ENCODE measurements at places on chromosomes 11 and 22. TPM values are rescaled to one million over a fixed set of nuclear protein-coding genes. Genes with fewer than 3 reads are reported as not detected.

Gene OR51B5
- total RNA-seq: not detected

Gene C11orf16
- not detected for total RNA-seq

Gene OR8G1
- total RNA-seq: not detected

Gene DMC1
- not detected for total RNA-seq

Gene SLC17A6
- total RNA-seq: not detected

DNA sequence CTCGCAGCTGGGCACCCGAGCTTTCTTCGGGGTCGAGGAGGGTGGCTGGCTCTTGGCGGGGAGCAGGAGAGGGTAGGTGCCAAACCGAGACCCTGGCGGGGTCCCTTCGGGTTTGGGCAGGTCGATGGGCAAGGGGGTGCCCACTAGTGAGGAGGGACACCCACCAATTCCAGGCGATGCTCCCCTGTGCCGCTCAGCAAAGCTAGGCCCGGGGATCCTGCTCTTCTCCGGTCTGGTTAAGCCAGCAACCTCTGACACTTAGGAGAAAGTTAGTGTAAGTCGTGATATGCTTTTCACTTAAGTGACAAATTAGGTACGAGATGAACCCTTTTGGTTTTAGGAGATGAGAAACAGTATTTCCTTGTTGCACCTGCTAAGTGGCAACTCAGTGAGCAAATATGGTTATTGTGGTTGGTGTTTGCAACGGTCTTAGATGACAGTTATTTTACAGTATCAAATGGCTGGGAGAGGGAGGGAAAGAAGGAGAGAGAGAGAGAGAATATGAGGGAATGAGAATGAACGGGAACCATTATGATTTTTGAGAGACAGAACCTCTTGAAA, 565 bp downstream of the NUCB2 start:
- H3K27ac ChIP-seq: peak overlapping the region; percentile 80
- H3K36me3 ChIP-seq: 0 out of 2 replicates have a peak, but pooled peaks cover 2% of the 10 kb centered on the region
- peak overlapping the region; percentile 75 for H3K4me3 ChIP-seq
- no peak for DNase-seq
- H3K4me1 ChIP-seq: peaks cover 10% of the 10 kb centered on the region

DNA sequence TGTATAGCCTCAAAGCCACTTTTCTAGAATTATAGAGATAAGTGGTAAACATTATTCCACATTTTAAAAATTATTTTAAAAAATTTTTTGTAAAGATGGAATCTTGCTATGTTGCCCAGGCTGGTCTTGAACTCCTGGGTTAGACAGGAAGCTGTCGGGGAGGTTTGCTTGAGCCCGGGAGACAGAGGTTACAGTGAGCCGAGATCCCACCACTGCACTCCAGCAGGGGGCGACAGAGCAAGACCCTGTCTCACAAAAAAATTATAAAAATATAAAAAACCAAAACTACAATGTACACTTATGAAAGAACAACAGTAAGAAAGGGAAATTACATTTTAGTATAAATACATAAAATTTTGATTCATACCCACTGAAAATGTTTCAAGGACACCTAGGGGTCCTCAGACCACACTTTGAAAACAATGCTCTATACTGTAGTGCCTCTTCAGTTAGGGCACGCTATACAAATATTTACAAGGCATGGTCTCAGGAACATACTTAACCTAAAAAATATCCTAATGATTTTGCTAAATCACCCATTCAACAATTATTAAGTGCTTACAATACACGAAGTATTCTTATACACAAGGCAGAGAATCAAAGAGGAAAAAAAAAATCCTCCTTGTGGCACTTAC, 111.2 kb downstream of the MRTFA start:
- no peak overlapping the region for H3K4me3 ChIP-seq
- DNase-seq: peak; percentile 63

- DNase-seq: no peak
- H3K36me3 ChIP-seq: no peaks in the 10 kb centered on the region
- H3K4me1 ChIP-seq: no peaks in the 10 kb centered on the region
- H3K27ac ChIP-seq: no peak overlapping the region
- H3K27me3 ChIP-seq: peaks cover 13% of the 10 kb centered on the region
- H3K4me3 ChIP-seq: no peak overlapping the region
These were observed 18.2 kb downstream of the KCTD17 start for GRCh38 chr22:37069719-37070118.

- H3K27ac ChIP-seq: no peak overlapping the region
- no peak for DNase-seq
- no peaks in the 10 kb centered on the region for H3K36me3 ChIP-seq
- H3K4me3 ChIP-seq: no peak overlapping the region
- peaks cover 8% of the 10 kb centered on the region for H3K4me1 ChIP-seq
These were observed 7.4 kb upstream of the IFITM3 start for GRCh38 chr11:328012-328411.

DNA sequence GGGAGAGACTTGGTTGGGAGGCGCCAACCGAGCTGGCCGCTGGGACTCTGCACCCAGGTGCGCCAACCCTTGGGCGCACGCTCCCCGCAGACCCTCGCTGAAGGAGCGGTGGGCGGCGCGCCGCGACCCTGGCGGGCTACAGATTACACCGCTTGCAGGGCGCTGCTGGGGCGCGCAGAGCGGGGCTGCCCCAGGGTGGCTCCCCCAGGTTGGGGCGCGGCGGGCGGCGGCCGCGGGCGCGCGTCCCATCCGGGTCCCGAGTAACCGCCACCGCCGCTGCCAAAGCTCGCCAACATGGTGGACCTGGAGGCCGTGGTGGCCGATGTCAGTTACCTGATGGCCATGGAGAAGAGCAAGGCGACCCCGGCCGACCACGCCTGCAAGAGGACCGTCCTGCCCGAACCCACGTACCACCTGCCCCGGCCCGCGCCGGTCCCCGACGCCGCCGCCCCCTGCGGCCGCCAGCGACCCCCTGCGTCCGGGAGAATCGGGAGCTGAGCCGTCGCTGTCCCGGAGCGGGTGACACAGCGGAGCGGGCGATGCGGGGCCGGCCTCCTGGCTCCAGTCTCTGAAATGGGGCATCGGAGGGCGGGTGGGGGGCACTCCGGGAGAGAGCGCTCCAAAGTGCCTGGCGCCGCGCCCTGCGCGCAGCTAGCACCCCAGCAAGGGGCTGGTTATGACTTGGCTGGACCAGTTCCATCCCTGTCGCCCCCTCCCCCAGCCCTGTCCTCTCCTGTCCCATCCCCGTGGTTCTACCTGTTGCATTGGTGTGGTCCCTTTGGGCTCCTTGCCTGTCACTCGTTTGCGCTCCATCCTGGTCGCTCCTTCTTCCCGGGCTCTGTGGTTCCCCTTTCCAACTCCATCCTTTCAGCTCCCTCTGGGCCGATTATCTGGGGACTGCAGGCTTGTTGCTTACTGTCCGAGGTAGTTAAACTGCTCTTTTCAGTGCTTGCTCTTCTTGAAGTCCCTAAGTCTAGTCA, 143.3 kb upstream of the GRK3 start:
- no peak overlapping the region for H3K4me3 ChIP-seq
- no peak overlapping the region for H3K27ac ChIP-seq
- DNase-seq: no peak
- no peaks in the 10 kb centered on the region for H3K4me1 ChIP-seq
- H3K36me3 ChIP-seq: no peaks in the 10 kb centered on the region
- peaks cover 65% of the 10 kb centered on the region for H3K27me3 ChIP-seq

- peaks cover 26% of the 10 kb centered on the region for H3K27me3 ChIP-seq
- H3K4me3 ChIP-seq: no peak overlapping the region
- DNase-seq: no peak
- H3K36me3 ChIP-seq: no peaks in the 10 kb centered on the region
- no peaks in the 10 kb centered on the region for H3K4me1 ChIP-seq
- H3K27ac ChIP-seq: no peak overlapping the region
These were observed 27.2 kb downstream of the CSF2RB start for GRCh38 chr22:36940676-36941075.

GRCh38 chr11:17933708-17934107, 79.1 kb downstream of the SERGEF start:
- H3K4me1 ChIP-seq: no peaks in the 10 kb centered on the region
- H3K27ac ChIP-seq: no peak overlapping the region
- H3K27me3 ChIP-seq: no peaks in the 10 kb centered on the region
- H3K4me3 ChIP-seq: no peak overlapping the region
- no peaks in the 10 kb centered on the region for H3K36me3 ChIP-seq
- no peak for DNase-seq

DNA sequence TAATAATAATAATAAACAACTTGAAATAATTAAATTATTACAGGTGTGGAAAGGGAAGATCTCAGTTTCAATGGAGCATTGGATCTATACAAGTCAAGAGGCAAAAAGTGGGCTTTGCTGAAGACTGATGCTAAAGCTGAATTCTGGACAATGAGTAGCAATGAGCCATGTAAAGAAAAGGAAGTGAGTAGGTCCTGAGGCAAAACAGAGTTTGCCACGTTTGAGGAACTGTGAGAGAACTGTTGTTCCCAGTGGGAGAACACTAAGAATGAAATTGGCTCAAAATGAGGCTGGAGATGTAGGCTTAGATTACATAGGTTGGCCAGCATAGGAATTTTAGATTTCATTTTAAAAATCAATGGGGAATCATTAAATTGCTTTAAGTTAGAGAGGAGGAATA, 33.9 kb upstream of the TEAD1 start:
- H3K4me3 ChIP-seq: no peak overlapping the region
- no peaks in the 10 kb centered on the region for H3K4me1 ChIP-seq
- no peaks in the 10 kb centered on the region for H3K36me3 ChIP-seq
- DNase-seq: no peak
- no peaks in the 10 kb centered on the region for H3K27me3 ChIP-seq

- no peak for DNase-seq
- no peaks in the 10 kb centered on the region for H3K27me3 ChIP-seq
- peaks cover 10% of the 10 kb centered on the region for H3K4me1 ChIP-seq
These were observed 10.4 kb downstream of the GP1BB start for GRCh38 chr22:19733755-19734154.

DNA sequence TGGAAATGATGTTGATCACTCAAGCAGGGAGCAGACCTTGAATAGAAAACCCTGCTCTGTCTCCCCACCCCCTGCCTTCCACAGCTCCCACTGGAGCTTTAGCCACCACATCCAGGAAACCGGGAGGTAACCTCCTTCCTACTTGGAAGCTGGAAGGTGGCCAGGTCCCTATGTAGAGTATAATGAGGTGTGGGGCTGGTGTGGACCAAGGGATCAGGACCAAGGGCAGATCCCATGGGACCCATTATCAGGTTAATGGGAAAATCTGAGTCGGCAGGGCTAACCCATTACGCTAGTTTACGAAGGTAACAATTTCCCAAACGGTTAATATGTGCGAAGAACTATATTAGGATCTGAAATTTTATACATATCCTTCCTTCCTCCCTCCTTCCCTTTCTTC, 321.9 kb downstream of the MIAT start:
- no peaks in the 10 kb centered on the region for H3K36me3 ChIP-seq
- no peak for DNase-seq
- no peak overlapping the region for H3K4me3 ChIP-seq
- peaks cover 9% of the 10 kb centered on the region for H3K27me3 ChIP-seq
- H3K4me1 ChIP-seq: no peaks in the 10 kb centered on the region

DNA sequence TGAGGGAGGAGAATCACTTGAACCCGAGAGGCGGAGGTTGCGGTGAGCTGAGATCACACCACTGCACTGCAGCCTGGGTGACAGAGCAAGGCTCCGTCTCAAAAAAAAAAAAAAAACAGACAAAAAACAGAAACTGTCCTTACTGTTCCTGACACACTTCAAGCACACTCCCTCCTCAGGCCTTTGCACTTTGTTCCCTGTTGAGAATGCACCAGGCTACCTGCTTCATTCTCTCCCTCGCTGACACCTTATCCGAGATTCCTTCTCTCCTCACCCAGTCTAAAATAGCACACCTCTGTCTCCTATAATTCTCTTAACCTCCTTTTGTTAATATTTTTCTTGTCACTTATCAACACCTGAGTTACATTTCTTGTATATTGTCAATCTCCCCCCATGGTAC, 32.3 kb upstream of the TECTA start:
- H3K27ac ChIP-seq: no peak overlapping the region
- no peaks in the 10 kb centered on the region for H3K4me1 ChIP-seq
- DNase-seq: no peak
- no peak overlapping the region for H3K4me3 ChIP-seq
- H3K27me3 ChIP-seq: no peaks in the 10 kb centered on the region

DNA sequence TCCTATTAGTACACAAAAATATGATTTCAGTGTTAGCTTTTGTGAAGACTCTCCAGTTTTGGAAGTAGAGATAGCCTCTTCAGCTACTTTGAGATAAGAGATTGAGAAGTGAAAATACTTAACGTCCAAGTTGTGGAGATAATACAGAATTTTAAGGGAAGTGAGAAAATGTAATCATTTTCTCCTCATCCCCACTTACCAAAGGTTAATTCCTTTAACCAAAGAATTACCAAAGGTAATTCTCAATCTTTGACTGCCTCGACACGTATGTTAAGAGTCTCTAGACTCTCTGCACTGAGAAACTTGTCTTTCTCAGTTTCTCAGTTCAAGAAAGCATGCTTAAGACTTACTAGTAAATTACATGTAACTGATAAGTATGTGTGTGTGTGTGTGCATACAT, 15.3 kb downstream of the C11orf54 start:
- H3K36me3 ChIP-seq: no peaks in the 10 kb centered on the region
- H3K4me3 ChIP-seq: no peak overlapping the region
- H3K27me3 ChIP-seq: no peaks in the 10 kb centered on the region
- no peak for DNase-seq

GRCh38 chr22:25848954-25849353, 107.0 kb downstream of the MYO18B start:
- no peaks in the 10 kb centered on the region for H3K36me3 ChIP-seq
- H3K4me3 ChIP-seq: no peak overlapping the region
- H3K4me1 ChIP-seq: no peaks in the 10 kb centered on the region
- peaks cover 7% of the 10 kb centered on the region for H3K27me3 ChIP-seq

GRCh38 chr22:24736526-24737053, 37.9 kb downstream of the PIWIL3 start:
- no peaks in the 10 kb centered on the region for H3K36me3 ChIP-seq
- no peak overlapping the region for H3K27ac ChIP-seq
- DNase-seq: no peak
- H3K4me3 ChIP-seq: no peak overlapping the region
- peaks cover 9% of the 10 kb centered on the region for H3K4me1 ChIP-seq
- no peaks in the 10 kb centered on the region for H3K27me3 ChIP-seq

GRCh38 chr11:19938169-19938856, 222.0 kb downstream of the DBX1 start:
- no peak overlapping the region for H3K27ac ChIP-seq
- H3K27me3 ChIP-seq: no peaks in the 10 kb centered on the region
- H3K4me3 ChIP-seq: no peak overlapping the region
- no peak for DNase-seq

DNA sequence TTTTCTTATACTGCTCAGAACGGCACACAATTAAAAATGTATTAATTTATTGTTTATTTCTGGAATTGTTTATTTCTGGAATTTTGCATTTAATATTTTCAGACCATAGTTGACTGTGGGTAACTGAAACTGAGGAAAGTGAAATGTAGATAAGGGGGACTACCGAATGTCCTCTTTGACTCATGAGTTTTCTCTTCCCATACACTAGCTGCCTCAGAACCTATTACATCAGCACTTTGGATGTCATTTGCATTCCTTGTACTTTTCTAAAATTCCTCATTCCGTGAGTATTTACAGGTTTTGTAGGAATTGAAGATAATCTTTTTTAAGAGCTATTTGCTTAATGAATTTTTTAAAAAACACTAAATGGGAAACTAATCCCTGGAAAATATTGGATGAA, 29.8 kb downstream of the ZC3H12C start:
- no peaks in the 10 kb centered on the region for H3K4me1 ChIP-seq
- no peaks in the 10 kb centered on the region for H3K27me3 ChIP-seq
- H3K36me3 ChIP-seq: no peaks in the 10 kb centered on the region
- no peak overlapping the region for H3K4me3 ChIP-seq
- no peak for DNase-seq
